Endothelial cell of umbilical vein (primary cell): ENCODE measurements at places on chromosomes 3 and 15. TPM values are rescaled to one million over a fixed set of nuclear protein-coding genes. Genes with fewer than 3 reads are reported as not detected.

The ALCAM gene
- polyA plus RNA-seq: 37.8 and 46.3 TPM in 2 replicates

The HAUS2 gene
- polyA plus RNA-seq: 9.9 and 12.6 TPM in 2 replicates

The SLC25A26 gene
- 16.5 and 23.5 TPM in 2 replicates for polyA plus RNA-seq

The GPR87 gene
- not detected in 2 replicates for polyA plus RNA-seq

The CCPG1 gene
- 12.9 and 19.1 TPM in 2 replicates for polyA plus RNA-seq

The SERINC4 gene
- polyA plus RNA-seq: 0.05 TPM in 1 of 2 replicates, not detected in the other

The ITIH1 gene
- not detected in 2 replicates for polyA plus RNA-seq

The DCP1A gene
- 29.5 and 32.3 TPM in 2 replicates for polyA plus RNA-seq

The SCN11A gene
- polyA plus RNA-seq: 0.05 and 0.06 TPM in 2 replicates

The LSAMP gene
- polyA plus RNA-seq: not detected in 2 replicates

The SAMMSON gene
- polyA plus RNA-seq: not detected in 2 replicates

The TRIM42 gene
- polyA plus RNA-seq: not detected in 2 replicates

The TRAIP gene
- polyA plus RNA-seq: 8.6 and 9.5 TPM in 2 replicates

The COL6A6 gene
- polyA plus RNA-seq: not detected in 2 replicates

The CADPS gene
- not detected in 2 replicates for polyA plus RNA-seq

The RAB8B gene
- 7.5 and 10.4 TPM in 2 replicates for polyA plus RNA-seq

The KBTBD12 gene
- not detected in 2 replicates for polyA plus RNA-seq

The CNTN4 gene
- not detected in 2 replicates for polyA plus RNA-seq

The ROPN1 gene
- polyA plus RNA-seq: not detected in 2 replicates

The TF gene
- 0.32 and 0.45 TPM in 2 replicates for polyA plus RNA-seq

The TRPM1 gene
- 0.19 and 0.54 TPM in 2 replicates for polyA plus RNA-seq

The GOLGA8G gene
- not detected in 2 replicates for polyA plus RNA-seq

The EPHA3 gene
- not detected in 2 replicates for polyA plus RNA-seq

The UBAP1L gene
- polyA plus RNA-seq: 1.9 and 2.9 TPM in 2 replicates

The CCDC33 gene
- not detected in 2 replicates for polyA plus RNA-seq

The DPPA2 gene
- not detected in 2 replicates for polyA plus RNA-seq
